ENCODE measurements at places on chromosomes 12 and 14.

GRCh38 chr12:1655225-1655788 is 26.3 kb downstream of the WNT5B start:
- no peak for DNase-seq

DNA sequence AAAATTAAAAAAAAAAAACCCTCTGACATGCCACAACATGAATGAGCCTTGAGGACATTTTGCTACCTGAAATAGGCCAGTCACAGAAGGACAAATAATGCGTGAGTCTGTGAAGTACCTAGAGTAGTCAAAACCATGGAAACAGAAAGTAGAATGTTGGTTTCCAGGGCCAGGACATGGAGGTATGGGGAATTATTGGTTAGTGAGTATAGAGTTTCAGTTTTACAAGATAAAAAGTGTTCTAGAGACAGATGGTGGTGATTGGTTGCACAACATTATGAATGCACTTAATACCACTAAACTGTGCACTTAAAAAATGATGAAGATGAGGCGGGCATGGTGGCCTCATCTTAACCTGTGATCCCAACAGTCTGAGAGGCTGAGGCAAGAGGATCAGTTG is 47.6 kb upstream of the ZFP36L1 start:
- DNase-seq = no peak

DNA sequence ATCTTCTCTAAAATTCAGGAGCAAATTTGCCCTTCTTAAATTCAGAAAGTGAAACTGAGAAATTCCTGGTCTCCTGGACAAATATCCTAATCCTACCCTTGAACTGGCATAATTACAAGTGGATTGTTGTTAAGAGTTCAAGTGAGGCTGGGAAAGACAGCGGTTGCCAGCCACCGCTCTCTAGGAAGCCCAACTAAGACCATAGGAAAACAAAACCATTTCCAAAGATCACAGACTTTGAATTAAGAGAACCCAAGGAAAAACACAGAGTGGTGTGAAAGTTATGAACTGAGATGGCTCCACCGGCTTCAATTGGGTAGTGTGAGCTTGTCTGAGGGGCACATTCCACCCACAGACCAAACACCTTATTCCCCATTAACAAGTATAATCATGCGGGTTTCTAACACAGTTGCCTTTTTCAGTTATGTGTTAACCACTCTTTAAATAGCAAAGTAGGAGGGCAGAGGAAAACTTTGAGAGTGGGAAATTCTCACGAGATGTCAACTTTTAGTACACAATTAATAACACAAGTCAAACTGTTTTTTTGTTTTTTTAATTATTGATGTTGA is 1628.8 kb upstream of the SEL1L start:
- no peak for DNase-seq

- no peak for DNase-seq
Measured at GRCh38 chr12:96570579-96570978, 81.2 kb downstream of the CFAP54 start.

- no peak for DNase-seq
Measured at GRCh38 chr12:28079539-28079938, 107.0 kb upstream of the PTHLH start.

DNA sequence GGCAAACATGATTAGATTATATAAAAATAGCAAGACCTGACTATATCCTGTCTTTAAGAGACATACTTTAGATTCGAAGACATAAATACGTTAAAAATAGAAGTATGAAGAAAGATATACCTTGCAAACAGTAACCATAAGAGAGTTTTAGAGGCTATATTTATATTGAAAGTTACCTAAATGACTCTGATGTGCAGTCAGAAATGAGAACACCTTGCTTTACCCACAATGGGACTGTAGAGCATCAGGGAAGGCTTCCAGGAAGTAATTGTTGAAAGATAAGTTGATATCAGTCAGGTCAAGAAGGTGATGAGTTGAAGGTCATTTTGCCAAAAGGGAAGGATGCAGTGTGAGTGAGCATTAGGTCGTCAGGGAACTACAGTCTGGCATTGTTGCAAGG is 110.2 kb downstream of the NEDD1 start:
- no peak for DNase-seq

DNA sequence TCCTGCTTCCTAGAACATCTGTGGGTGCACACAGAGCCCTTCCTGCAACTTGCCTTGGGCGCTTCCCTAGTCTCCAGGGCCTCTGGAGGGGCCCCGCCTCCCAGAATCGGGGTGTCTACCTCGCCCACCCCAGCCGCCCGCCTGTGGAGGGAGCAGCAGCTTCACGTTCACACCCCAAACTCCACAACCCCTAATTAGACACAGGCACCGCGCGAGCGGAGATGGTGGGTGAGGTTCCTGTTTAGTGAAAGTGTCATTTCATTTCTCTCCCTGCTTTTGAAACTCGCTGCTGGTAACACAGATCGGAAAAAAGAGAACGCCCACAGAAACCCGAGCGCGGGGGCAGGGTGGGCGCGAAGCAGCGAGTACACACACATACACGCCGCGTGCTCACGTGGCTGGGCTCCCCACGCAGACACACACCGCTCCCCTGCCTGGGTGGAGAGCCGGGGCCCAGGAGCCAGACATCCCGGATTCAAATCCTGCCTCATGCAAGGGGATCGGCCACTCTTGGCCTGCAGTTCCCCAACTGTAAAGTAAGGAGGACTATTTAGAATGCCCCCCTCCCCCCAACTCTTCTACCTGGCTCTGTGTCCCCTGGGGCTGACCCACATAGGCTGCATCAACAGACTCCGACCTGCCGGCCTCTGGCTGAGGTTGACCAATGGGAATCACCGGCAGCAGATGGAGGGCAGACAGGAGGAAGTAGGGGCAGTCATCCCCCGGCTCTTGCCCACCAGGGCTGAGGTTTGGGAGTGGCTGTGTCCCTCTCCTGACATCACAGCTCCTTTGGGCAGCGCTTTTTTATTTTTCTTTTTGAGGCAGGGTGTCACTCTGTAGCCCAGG is 79.2 kb upstream of the NCOR2 start:
- DNase-seq = no peak

- no peak for DNase-seq
Measured at GRCh38 chr12:13079440-13079906, 24.0 kb downstream of the GSG1 start.

GRCh38 chr12:127245437-127245836 is 1021.5 kb upstream of the TMEM132C start:
- no peak for DNase-seq

DNA sequence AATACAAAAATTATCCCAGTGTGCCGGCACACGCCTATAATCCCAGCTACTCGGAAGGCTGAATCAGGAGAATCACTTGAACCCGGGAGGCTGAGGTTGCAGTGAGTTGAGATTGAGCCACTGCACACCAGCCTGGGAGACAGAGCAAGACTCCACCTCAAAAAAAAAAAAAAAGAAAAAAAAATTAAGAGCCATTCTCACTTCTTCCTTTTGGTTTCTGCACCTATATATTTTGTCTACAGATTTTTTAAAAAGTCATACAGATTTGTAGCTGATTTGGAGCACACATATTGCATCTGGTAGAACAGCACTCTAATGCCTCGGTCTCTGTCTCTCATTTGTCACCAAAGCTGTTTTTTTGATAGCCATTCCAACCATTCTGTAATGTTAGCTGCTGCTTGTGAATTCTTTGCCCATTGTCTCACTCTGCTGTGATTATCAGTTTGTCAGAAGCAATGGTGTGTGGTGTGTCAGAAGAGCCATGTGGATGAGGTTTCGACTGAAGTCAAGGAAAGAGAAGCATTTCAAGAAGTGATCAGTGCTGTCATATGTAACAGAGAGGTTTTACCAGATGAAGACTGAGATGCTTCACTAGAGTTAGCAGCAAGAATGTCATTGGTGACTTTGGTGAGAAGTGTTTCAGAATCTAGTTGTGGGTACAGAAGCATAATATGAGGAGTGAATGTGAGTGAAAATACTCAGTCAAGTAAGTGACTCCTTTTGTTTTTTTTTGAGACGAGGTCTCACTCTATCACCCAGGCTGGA is 8.7 kb upstream of the KTN1 start:
- DNase-seq = no peak

DNA sequence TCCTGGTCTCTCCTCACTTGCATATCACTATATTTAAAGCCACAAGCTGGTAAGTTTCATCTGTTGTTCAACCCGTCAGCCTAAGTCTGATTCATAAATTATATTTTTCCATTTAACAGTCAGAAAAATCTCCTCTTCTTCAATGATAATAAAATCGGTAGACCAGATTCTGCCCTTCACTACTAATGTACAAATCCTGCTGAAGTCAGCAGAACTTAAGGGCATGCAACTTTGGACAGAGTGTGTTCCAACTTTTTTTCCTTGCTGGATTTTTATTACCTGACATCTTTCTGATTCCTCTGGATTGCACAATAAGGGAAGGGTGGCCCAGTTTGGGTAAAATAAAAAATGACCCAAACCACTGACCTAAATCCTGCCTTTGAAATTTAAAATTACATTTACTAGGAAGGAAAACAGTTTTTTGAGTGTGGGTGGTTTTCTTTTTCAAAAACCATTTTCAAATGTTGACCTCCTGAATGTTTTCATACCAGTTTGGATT is 125.4 kb upstream of the DIO2 start:
- DNase-seq = no peak

DNA sequence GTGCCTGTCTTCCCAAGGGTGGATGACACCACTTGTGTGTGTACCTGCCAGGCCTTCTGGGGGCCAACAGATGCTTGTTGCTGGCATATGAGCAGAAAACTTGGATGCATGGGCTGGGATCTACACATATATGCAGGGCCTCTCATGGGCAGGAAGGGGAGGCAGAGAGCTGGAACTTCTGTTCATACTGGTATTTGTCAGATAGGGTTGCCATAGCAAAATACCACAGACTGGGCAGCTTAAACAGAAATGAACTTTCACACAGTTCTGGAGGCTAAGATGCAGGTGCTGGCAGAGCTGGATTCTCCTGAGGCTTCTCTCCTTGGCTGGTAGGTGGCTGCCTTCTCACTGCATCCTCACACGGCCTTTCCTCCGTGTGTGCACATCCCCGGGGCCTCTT is 121.8 kb downstream of the SUDS3 start:
- no peak for DNase-seq

- no peak for DNase-seq
Measured at GRCh38 chr12:94925729-94926128, 77.8 kb downstream of the NDUFA12 start.

- DNase-seq = peak; percentile 93
Measured at GRCh38 chr14:76947078-76947837, 81.2 kb downstream of the IRF2BPL start.

- DNase-seq = peak; percentile 73
Measured at GRCh38 chr12:23949348-23950209, at the start of gene SOX5. Gene SOX5, minus strand, starts transcription at chr12:23949670. Its CDS starts 69 bp downstream, at chr12:23949601.

GRCh38 chr12:7190268-7191055 is 976 bp downstream of the PEX5 start:
- peak; percentile 38 for DNase-seq

DNA sequence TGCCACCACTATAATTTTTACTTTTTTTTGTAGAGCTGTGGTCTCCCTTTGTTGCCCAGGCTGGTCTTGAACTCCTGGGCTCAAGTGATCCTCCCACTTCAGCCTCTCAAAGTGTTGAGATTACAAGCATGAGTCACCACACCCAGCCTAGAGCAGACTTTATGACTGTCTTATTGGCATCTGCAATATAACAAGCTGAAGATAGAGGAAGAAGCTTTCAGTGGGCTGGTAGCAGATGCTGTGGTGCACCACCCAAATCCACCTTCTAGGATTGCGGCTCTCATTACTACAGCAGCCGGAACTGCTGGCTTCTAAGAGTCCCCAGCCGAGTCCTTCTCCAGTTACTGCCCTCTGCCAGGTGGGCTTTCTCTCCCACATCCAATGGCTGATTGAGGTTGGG is 7.6 kb upstream of the STK38L start:
- no peak for DNase-seq

DNA sequence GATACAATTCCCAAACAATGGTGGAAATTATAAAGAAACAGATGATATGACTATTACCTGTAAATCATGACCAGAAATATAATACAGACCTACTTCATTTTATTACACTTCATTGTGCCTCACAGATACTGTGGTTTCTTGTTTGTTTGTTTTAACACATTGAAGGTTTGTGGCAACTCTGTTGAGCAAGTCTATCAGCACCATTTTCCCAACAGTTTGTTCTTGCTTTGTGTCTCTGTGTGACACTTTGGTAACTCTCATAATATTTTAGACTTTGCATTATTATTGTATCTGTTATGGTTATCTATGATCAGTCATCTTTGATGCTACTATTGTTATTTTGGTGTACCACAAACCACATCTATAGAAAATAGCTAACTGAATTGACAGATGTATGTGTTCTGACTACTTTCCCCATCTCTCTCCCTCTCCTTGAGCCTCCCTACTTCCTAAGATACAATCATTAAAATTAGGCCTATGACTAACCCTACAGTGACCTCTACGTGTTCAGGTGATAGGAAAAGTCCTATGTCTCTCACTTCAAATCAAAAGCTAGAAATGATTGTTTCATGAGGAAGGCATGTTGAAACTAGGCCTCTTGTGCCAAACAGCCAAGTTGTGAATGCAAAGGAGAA is 49.1 kb downstream of the FBXO33 start:
- DNase-seq = no peak

DNA sequence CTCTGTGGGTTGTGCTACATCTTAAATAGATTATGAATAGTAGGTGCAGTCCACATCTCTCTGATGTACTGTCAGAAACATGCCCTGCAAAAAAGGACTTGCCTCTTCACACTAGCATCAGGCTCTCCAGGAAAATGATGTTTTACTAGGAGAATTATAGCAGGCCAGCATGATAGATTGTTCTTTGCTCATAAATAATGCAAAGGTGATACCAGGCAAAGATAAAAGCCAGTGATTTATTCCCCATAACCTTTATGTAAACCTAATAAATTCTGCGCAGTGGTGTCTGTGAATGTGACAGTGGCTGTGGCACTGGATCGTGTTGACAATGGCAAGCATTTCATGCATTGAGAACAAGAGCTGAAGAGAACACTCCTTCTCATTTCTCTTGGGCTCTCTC is 646.5 kb upstream of the SEL1L start:
- no peak for DNase-seq

- DNase-seq = no peak
Measured at GRCh38 chr12:90490355-90490754, 464.6 kb downstream of the CCER1 start.

DNA sequence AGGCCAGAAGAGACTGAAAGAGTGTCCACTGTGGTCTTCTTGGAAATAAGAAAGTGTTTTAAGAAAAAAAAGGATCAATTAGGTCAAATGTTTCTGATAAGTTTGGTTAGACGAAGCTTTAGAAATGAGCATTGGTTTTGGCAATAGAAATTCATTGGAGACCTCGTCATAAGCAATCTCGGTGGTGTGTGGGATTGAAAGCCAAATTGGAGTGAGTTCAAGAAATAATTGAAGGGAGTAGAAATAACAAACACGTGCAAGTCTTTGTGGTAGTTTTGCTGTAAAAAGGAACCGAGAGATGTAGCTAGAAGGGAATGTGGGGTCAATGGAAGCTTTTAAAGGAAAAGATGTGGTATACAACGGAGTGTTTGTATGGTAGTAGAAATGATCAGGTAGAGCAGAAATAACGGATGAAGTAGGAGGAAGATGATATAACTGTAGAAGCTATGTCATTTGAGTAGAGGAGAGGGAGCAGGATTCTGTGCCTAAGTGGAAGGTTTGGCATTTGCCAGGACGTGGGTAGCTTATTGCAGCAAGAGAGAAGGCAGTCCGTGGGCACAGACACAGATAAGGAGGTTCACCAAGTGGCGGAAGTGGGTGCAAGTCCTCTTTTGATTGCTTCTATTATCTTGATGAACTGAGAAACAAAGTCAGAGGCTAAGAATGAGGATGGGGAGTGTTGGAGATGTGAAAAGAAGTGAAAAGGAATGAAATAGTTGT is 146.2 kb downstream of the DACT1 start:
- DNase-seq = no peak
